Stimulated activated CD4-positive, alpha-beta T cell treated with anti-CD3 and anti-CD28 coated beads, Interleukin-12 subunit alpha, Interleukin-12 subunit beta, amount 100 ng/mL, for 4 hours (primary cell): ENCODE measurements at places on chromosomes 5 and 9.

DNA sequence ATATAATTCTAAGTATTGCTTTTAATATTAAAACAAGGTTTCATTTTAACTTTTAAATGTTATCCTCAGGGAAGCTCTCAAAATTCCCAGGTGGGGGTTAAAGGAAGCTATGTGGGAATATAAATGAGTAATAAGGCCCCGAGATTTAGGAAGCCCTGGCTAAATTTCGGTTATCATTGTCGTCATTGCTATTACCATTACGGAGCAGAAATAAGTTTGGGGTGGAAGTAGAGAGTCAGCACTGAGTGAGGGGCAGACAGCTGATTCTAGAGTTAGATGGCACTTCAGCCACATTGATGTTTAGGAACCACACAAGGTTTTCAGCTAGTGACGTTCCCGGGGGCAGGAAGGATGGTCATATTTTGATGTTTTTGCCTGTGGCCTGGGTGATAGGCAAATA lies 74.9 kb downstream of the NREP start:
- no peak for DNase-seq

DNA sequence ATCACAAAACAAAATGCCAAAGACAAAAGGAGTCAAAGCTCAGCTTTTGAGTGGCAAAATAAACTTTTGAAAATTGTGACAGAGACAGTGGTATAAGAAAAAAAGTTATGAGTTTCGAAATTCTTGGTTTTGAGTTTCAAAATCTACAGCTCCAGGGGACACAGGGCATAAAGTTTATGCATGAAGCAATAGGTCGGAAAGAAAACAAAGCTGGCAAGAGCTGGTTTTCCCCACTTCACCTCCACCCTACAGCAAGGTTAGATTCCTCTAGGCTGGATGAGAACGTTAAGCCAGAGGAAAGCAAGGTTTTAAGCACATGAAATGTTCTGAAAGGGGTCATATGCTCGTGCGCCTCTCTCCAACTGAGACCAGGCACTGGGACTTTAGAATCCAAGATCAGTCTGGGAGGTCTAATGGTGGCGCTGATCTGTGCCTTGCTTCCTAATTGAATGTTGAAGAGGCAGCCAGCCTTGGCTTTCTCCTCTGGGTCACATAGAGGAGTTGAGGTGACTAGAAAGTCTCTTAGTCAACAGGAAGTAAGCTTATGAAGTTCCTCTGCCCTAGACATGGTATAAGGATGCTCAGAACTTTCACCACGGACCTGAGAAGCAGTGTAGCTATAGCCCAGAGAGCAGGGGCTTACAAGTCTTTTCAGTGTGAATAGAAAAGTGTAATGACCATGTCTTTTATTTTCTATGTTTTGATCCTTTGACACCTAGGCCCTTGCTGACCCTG lies 167.7 kb upstream of the DMAC1 start:
- no peak for DNase-seq

DNA sequence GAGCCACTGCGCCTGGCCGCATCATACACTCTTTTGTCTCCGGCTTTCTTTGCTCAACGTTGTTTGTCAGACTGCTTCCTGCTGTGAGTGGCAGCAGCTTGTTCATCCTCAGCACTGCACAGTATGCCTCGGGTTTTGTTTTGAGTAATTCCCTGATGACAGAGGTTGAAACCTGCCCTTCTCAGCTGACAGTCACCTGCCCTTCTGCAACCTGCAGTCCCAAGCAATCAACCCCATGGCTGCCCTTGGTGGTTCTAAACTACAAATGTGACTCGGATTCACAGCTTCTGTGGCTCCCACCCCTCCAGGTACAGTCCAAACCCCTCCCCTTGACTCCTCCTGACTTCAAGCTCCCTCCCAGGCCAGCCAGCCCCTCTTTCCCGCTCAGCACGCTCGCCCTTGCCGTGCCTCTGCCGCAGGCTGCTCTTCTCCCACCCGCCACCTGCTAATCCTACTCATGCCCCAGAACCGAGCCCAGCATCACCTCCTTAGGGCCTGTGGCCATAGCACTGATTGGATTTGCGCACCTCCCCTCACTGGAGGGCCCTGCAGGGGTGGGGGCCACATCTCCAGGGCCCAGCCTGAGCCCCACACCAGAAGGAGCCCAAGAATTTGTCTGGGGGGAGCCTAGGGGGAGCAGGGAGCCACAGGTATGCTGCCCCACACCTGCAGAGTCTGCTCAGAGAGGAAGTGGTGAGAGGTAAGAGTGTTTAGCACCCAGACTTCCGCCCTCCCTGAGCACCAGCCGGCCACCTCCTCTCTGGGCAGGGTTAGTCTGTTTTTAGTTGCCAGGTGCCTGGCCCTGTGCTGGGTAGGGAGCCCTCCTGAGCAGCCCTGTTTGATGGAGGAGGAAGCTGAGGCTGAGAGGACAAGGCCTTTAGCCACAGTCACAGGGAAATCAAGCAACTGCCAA lies 10.1 kb downstream of the EEIG1 start:
- peak; percentile 51 for DNase-seq

DNA sequence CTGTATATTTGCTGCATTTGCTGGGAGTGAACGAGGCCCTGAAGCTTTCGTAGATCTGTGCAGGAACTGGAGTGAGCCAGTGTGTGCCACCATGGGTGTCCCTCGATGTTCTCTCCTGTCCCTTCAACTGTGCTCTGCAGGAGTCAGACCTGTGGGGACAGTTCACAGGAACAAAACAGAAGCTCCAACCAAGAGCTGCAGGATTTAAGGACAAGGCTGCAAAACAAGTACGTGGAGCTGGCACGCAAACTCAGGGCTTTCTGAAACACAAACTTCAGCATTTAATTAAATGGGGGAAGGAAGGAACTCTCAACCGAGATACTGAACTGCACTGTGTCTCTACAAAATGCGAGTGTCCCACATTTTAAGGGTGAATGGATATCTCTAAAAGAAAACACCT lies 24.2 kb downstream of the BASP1 start:
- no peak for DNase-seq

DNA sequence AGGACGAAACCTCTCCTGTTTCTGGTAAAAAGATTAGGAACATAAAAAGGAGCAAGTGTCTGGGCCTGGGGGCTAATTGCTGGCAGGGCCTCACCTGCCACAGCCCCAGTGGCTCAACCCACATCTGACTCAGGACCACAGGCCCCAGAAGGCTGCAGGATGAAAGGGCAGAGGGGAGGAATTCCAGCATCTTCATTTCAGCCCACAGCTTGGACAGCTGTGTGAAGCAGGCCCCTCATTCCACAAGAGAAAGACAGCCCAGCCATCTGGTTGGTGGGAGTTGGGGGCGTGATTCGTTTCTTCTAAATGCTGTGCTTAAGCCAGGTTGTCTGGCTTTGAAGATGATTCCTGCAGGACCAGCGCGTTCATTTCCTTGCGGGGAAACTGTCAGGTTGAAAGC lies 29.1 kb downstream of the NKX2-5 start:
- DNase-seq: no peak

DNA sequence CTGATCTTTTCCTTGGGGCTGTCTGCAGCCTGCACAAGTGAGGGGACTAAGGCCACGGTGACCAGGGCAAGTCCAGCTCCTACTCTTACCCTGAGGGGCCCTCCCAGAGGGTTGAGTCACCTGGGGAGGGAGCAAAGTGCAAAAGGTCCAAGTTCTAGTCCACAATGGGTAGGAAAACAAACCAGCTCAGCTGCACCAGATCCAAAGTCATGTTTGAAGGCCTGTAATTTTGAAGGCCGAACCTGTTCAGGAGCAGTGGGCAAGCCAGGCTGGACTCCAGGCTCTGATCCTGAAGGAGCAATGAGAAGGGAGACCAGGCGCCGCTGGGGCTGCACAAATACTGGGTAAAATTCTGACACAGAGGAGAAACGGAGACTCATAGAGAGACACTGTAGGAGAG lies 15.8 kb upstream of the TCF7 start:
- DNase-seq: no peak

DNA sequence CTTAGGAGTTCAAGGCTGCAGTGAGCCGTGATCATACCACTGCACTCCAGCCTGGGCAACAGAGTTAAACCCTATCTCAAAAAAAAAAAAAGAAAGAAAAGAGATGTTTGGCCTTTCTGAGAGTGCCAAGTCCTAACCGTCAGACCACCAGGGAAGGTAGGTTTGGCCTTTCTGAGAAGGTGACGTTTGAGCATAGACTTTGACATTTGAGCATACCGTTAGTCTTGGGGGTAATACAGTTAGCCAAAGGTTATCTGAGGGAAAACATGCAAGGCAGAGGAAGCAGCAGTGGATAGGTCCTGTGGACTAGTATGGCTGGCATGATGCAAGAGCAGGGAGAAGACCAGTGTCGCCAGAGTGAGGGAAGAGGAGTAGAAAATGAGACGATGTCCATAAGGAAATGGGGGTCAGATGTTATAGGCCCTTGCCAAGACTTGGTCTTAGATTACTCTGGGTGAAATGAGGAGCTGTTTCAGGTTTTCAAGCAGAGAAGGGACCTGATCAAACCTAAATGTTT lies 50.2 kb downstream of the HSDL2 start:
- DNase-seq: no peak

DNA sequence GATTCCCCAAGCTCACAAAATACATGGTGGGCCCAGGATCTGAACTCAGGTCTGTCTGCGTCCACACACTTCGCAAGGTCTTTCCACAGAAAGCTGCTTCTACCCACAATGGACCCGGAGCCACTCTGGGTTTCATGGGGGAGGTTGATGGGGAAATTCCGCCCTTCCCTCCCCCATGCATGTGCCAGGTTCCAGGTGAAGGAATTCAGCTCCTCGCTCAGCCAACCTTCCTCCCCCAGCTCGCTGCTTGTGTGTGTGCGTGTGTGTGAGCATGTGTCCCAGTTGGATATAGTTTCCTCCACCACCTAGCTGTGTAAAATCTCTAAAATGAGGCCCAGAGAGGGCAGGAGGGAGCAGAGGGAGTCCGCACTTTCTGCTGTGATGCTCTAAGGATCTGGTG lies 1.0 kb downstream of the PTGS1 start:
- no peak for DNase-seq
